ENCODE measurements at places on chromosomes 12 and 14.

- no peak for DNase-seq
Observed at GRCh38 chr12:484096-484495, 24.4 kb downstream of the B4GALNT3 start.

GRCh38 chr12:20212658-20213555 lies 155.4 kb upstream of the PDE3A start:
- DNase-seq, result no peak

GRCh38 chr14:74962046-74962445 lies 6.6 kb upstream of the PGF start:
- DNase-seq, result no peak

DNA sequence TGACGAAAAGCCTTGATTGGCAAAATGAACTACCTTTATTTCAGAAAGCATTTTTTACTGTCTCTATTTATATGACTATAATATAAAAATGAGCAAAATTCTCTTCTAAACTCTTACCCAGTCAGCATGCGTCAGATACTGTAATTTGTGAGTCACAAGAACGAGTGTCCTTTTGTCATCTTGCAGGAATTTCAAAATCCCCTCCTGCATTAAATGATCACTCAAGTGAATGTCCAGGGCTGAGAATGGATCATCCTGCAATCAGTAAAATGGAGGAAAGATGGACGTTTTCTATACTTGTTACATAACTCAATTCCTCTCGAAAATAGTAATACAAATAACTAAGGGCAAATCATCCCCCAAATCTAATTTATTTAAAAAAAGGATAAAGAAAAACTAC lies 77.7 kb upstream of the KCNJ8 start:
- DNase-seq, result no peak

DNA sequence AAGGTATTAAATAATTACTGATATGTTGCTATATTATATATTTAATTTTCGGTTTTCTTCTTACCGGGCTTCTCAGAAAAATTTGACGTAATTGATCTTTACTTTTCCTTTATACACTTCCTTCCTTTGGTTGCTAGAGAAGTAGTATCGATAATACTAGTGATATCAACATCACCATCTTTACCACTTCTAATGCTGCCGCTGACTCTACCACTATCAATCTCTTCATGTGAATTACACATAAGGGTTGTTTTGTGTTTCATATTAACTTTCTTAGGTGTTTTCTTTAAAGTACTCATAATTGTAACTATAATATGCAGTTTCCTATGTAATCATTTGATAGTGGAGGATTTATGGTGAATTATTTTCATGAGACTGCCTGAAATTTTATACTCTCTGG lies 30.9 kb upstream of the KLRF1 start:
- DNase-seq, result peak; percentile 89

DNA sequence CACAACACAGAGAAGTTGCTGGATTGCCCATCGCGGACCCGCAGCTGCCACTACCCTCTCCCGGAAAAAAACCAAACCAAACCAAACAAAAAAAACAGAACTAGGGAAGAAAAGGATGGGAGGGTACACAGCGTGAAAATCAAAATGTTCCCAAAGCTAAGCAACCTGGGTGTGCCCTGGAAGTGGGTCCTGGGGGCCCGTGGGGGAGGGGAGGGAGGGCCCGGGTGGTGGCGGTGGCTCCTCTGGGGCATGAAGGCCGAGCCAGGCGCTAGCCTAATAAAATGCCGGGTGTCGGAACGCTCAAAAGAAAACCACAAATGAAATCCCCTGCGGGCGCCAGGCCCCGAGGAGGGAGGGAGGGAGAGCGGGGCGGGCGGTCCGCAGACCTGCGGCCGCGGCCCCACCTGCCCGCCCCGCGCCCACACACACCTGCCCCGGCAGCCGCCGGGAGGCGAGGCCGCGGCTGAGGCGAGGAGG lies 787 bp downstream of the HECTD4 start:
- peak; percentile 32 for DNase-seq

- no peak for DNase-seq
Observed at GRCh38 chr14:37438444-37438843, 156.6 kb downstream of the FOXA1 start.

DNA sequence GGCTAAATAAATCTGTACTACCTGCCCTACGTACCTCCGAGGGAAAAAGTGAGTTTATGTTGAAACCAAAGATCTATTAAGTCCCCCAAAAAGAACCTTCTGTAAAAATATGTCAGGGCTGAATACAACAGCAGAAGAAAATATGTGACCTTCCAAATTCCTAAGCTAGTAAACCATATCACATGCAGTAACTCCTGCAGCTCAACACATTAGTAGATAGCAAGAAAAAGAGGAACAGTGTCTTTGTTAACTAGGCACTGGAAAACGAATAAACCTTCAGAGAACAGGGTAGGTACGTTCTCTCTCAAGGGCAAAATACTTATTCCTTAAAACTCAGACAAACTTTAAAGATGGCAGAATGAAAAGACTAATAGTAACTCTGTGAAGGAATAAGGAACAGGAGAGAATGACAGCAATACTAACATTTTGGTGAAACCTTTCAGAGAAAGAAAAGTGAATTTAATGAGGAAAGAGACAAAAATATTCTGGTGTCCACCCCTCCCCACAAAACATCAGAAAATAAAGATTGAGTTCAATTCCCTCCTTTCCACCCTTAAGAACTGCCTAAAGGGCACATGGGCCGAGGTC lies 18.0 kb downstream of the CBX5 start:
- no peak for DNase-seq

DNA sequence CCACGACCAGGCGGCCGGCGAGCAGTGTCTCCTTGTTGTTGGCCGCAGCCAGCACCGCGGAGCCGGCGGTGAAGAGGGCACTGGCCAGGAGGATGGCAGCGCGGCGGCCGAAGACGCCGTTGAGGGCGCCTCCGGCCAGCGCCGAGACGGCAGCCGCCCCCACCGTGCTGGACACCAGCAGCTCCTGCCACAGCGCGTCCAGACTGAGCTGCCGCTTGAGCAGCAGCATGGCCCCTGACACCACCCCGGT lies 691 bp downstream of the SLC2A13 start:
- DNase-seq, result no peak

GRCh38 chr14:36604757-36605505 lies 22.5 kb upstream of the NKX2-8 start:
- DNase-seq, result peak; percentile 37

- DNase-seq, result no peak
Observed at GRCh38 chr14:23115918-23116317, 3.1 kb downstream of the CEBPE start.

GRCh38 chr12:59627582-59627981 lies 31.8 kb downstream of the SLC16A7 start:
- DNase-seq, result no peak

GRCh38 chr14:36394593-36394992 lies 74.2 kb upstream of the MBIP start:
- DNase-seq, result no peak

GRCh38 chr12:118714051-118714460 lies 267.3 kb upstream of the SRRM4 start:
- no peak for DNase-seq

DNA sequence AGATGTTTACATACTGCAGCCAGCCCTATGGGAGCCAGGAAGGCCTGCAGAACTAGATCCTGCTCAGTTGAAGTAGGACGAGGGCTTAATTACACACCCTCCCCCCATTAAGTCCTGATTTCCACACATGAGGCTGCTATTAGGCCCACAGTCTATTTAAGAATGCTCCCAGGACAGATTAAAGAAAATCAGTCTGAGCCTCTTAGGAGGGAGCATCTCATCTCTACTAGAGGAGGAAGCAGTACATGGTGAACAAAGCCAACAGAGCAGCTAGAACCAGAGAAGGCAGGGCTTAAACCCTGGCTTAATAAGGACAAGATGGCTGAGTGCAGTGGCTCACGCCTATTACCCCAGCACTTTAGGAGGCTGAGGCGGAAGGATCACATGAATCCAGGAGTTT lies 55.8 kb upstream of the ARHGAP5 start:
- no peak for DNase-seq

DNA sequence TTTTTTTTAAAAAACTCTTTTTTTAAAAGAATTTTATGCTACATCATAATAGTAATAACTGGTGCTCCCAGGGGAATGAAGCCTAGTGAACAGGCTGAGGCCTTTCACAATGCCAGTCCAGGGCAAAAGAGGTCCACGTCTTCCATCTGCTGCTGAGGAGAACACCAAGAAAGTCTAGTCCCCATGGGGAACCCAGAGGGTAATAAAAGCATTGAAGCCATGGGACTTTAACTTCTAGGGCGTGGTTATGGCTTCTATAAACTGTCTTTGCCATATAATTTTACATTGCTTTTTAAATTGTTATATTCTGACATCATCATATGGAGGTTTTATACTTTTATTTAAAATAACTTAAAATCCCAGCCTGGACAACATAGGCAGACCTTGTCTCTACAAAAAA lies 64.3 kb downstream of the SLC16A7 start:
- DNase-seq, result no peak

- no peak for DNase-seq
Observed at GRCh38 chr12:129771238-129771637, 132.6 kb downstream of the TMEM132D start.

- DNase-seq, result no peak
Observed at GRCh38 chr12:53806721-53807120, 54.9 kb upstream of the CISTR start.

DNA sequence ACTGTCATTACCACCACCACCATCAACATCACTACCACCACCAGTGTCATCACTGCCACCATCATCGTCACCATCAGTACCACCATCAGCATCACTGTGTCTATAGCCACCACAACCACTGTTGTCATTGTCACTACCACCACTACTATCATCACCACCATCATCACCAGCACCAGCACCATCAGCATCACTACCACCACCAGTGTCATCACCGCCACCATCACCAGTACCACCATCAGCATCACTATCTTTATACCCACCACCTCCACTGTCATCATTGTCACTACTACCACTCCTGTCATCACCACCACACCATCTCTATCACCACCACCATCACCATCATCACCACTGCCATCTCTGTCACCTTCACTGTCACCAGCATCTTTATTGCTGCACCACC lies 60.6 kb downstream of the BEGAIN start:
- peak; percentile 12 for DNase-seq

DNA sequence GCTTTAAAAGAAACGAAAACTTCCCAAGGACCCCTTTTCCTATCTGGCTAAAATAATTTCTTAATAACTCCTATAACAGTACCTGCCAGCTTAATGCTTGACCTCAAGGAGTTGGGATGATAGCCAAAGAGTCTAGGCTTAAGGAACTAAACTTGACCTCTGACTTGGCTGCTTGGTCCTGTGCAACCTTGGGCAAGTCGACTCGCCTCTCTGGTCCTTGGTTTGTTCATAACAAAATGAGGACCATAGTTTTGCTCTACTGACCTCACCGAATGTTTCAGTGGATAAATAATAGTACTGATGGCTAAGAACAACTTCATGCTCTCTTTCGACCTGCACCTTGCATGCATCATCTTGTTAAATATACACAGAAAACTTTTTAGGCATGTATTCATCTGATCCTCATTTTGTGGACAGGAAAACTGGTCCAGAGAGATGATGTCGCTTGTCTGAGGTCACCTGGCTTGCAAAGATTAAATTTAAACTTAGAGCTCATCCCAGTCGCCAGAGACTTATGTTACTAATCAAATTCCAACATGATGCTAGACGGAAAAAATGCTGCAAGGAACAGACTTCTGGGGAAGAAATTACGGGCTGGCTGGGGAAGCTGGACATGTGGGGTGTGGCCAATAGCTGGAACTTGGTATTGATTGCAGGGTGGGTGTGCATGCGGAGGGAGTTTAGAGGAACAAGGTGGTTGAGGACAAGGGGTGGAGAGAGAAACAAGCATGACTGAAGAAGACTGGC lies 38.0 kb upstream of the WSCD2 start:
- DNase-seq, result no peak

DNA sequence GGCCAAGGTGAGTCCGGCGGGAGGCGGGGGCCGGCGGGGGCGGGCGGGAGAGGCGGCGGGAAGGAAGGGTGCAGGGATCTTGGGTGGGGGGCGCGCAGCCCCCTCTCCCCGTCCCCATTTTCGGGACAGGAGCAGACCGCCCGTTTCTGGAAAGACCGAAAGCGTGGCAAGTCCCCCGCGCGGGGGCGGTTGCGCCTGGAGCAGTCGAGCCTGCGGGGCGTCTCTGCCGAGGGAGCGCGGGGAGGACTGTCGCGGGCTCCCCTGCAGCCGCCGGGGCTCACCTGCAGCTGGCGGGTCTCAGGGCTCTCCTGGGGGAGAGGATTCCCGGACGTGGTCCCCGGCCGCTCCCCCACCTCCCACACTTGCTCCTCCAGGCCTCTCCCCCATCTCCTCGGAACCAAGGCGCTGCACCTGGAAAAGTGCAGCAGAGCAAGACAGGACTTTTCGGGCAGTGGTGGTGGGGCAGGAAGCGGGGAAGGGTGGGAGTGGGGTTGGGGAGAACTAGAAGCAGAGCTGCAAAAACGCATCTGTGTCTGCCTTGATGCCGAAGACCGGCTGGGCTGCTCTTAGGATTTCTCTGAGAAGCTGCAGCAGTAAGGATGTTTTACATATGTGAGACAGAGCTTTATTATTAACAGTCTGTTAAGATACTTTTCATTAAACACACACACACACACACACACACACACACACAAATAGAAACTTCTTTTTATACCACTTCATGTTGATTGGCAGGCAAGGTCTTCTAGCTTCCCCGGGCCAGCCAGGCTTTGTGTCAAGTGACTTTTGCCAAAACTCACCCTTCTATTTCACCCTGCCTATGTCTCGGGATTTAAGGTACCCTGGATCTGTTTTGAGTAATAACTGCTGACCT lies 677 bp downstream of the C12orf75 start:
- peak; percentile 14 for DNase-seq

- no peak for DNase-seq
Observed at GRCh38 chr12:23399402-23399933, 550.0 kb downstream of the SOX5 start.

DNA sequence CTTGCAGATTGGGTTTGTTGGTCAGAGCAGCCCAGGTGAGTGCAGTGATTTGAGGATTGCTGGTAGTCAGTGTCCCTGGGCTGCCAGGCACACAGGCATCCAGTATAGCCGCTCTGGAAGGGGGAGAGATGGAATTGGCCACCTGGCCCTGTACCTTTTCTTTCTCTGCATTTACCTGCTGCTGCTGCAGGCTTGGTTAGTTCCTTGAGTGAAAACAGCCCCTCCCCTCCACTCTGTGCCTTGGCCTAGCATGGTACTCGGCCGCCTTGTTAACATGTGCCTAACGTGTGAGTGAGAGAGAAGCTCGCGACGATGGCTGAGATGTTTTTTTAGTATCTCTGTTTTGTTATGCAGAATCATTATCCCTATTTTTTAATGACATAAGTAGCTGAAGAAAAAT lies 49.3 kb upstream of the AMN start:
- no peak for DNase-seq

GRCh38 chr12:111976291-111976690 lies 36.7 kb downstream of the TMEM116 start:
- no peak for DNase-seq

DNA sequence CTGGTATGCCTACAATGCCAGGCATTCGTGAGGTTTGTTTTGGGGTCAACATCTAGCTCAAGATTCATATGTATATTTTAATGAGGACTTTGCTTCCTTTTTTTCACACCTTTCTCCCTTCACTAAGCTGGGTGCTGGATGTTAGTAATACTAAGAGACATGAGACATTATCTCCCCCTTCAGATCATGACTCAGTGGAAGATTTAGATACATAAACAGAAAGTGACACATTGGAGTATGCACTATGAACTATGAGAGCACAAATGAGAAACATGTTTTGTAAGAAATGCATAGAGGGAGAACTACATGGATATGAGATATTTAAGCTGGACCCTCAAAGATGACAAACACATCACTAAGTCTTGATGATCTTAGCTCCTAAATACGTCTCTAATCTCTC lies 286.3 kb downstream of the RPAP3 start:
- no peak for DNase-seq

GRCh38 chr12:92068459-92068858 lies 77.2 kb downstream of the BTG1 start:
- DNase-seq, result no peak

- no peak for DNase-seq
Observed at GRCh38 chr14:64779472-64779871, 75.2 kb downstream of the PLEKHG3 start.

Data from CD4-positive, alpha-beta T cell treated with Interleukin-4 for 1 hour (primary cell).